ENCODE measurements at places on chromosomes 7 and 10.

DNA sequence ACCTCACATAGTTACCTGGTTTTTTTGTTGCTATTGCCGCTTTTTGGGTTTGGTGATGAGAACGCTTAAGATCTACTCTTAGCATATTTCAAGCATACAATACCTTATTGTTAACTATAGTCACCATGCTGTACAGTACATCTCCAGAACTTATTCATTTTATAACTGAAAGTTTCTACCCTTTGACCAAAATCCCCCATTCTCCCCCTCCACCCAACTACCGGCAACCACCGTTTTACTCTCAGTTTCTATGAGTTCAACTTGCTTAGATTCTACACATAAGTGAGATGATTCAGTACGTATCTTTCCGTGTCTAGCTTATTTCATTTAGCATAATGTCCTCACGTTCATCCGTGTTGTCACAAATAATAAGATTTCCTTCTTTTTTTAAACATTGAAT is 86.7 kb upstream of the IL6 start:
- no peak for DNase-seq

GRCh38 chr7:47538846-47539311 is 43.0 kb downstream of the TNS3 start:
- no peak for DNase-seq

GRCh38 chr10:52451817-52452216 is 137.7 kb downstream of the DKK1 start:
- no peak for DNase-seq

GRCh38 chr7:114936471-114936870 is 14.6 kb downstream of the MDFIC start:
- DNase-seq, result no peak

- no peak for DNase-seq
Observed at GRCh38 chr10:9823268-9823930, 1194.3 kb upstream of the CELF2 start.

DNA sequence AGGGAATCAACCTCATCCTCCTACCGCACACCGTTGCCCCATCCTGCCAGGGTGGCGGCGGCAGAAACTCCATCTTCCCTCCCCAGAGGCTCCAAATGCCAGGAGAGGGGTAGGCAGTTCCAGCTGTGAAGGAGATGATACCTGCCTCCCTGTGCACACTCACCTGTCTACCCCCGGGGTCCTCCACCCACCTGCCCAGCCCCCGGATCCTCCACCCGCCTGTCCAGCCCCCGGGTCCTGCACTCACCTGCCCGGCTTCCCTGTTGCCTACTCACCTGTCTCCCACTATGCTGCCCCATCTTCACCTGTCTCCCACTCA is 13.4 kb upstream of the DNAAF5 start:
- no peak for DNase-seq

DNA sequence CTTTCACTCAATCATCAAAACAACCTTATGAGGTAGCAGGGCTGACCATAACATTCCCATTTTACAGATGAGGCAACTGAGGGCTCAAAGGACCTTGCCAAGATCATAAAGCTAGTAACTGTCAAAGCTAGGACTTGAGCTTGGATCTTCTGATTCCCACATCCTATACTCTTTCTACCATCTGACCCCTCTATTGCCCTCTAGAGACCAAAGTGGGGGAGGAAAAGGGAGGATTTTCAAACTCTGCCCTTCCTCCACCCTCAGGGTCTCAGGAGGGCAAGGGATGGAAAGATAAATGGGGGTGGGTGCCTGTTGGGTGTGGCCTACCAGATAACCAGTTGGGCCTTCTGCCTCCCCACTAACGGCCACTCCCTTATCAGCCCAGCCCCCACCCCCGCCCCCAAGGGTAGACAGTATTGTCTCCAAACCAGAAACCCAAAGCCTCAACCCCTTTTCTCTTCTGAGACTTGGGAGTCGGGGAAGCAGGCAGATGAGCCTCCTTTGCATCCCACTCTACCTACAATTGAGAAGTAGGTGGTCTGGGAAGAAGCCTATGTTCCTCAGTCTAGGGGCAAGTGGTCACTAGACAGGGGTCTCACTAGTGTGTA is 7.9 kb downstream of the LDB1 start:
- no peak for DNase-seq

DNA sequence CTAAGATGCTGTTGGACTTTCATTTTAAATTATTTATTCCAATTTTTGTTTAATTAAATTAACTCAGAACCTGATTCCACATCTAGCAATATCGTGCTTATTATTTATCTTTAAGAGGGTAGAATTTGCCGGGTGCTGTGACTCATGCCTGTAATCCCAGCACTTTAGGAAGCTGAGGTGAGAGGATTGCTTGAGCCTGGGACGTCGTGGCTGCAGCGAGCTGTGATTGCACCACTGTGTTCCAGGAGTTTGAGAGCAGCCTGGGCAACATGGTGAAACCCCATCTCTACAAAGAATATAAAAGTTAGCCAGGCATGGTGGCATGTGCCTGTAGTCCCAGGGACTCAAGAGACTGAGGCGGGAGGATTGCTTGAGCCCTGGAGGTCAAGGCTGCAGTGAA is 47.8 kb downstream of the ZFAND4 start:
- no peak for DNase-seq

- DNase-seq, result no peak
Observed at GRCh38 chr10:120998251-120998650, 147.1 kb downstream of the WDR11 start.

DNA sequence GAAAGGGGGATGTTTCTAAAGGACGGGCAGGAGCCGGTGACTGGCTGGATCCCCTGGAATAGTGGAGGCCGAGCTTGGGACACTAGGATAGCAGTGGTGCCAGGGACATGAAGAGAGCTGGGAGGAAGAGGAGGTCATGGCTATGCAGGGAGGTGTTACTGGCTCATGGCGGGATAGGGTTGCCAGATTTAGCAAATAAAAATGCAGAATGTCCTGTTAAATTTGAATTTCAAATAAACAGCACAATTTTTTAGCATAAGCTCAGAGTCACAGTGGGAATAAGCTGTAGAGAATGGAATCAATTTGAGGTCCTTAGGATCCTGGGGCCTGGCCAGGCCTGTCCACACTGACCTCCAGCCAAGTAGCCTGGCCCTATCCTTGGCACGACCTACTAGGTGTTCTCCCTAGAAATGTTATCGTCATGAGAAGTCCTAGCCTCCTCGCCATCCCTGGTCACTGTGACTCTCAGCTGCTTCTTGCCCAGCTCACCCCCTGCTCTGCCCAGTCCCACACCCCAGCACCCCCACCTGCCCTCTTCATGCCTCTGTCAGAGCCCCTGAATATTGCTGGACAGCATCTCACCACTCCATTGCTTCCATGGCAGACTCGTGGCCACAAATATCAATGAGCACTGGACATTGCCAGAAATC is 7.6 kb upstream of the KCP start:
- DNase-seq, result no peak

- no peak for DNase-seq
Observed at GRCh38 chr10:113167702-113168101, 217.7 kb downstream of the TCF7L2 start.

DNA sequence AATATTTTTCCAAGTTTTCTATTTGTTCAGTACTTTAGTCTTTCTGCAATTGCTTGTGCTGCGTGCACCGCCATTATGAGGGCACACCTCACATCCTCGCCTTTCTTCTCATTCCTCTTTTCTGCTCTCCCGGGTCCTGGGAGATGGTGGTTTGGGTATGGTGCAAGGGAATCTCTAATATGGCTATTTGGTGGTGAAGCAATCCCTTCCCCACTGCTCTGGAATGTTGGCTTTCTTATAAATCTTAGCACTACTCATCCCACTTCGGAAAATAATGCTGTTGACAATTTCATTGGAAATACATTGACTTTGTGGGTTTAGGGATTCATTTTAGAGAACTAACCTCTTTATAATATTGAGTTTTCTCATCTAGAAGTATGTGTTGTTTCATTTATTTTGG is 1.9 kb upstream of the GCK start:
- DNase-seq, result no peak

- DNase-seq, result no peak
Observed at GRCh38 chr10:102280397-102281101, 35.2 kb downstream of the GBF1 start.

DNA sequence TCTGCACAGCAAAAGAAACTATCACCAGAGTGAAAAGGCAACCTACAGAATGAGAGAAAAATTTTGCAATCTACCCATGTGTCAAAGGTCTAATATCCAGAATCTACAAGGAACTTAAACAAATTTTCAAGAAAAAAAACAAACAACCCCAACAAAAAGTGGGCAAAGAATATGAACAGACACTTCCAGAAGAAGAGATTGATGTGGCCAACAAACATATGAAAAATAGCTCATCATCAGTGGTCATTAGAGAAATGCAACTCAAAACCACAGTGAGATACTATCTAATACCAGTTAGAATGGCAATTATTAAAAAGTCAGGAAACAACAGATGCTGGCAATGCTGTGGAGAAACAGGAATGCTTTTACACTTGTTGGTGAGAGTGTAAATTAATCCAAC is 7.1 kb upstream of the MKLN1 start:
- no peak for DNase-seq

GRCh38 chr7:137656850-137657232 is 189.9 kb downstream of the DGKI start:
- no peak for DNase-seq

DNA sequence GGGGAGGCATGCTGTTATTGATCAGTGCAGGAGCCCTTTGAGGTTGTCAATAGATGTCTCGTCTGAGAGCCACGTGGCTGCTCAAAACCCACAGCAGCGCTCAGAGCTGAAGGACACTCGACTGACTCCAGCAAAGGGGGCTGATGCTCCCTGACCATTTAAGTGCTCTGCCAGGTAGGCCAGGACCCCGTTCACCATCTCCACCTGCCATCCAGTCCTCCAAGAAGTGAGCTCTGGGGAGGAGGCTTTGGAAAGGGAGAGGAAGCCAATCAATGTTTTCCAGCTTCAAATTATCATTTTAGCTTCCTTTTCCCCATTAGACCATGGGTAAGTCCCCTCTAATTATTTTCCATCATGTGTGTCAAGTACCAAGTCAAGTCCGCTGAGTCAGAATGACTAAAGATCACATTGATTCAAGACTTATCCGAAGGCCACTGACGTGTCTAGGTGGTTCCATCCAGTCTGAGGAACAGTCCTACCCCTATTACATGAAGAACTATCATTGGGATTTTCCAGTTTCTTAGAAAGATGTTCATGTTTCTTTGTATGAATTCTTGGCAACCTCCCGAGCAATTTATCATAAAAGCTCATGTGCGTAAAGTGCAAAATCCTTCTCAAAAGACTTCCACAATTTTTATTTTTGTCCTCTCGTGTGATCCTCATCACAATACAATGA is 302.6 kb upstream of the LYZL1 start:
- no peak for DNase-seq

DNA sequence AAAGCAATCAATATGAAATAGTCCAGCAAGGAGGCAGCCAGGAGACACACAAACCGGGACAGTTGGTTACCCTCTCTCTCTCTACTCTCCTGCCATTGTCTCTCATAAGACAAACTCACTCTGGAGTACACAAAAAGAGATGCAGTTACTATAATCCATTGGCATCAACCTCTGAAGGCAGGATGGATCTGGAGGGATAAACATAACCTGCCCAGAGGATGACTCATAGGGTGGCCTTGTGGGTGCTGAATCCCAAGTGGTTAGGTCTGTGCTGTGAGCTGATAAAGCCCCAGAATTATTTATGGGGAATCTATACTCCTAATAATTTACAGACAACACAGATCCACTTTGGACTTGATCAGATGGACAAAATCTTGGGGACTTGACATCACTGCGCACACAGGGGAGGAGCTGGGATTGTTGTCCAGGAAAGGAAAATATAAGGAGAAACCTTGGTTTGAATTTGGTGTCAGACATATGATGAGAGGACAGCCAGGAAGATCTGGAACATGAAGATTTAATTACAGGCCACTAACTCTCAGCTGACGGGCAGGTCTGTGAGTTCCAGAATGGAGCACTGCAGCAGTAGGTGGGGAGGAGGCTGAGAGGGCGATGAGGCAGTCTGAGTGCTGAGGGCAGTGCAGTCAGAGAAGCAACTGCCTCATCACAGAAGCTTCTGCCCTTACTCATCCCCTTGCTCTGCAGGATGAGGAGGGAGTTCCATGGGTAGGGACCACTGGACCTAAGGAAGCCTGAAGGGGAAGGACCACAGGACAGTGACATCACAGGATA is 113.9 kb upstream of the PRSS58 start:
- DNase-seq, result no peak

DNA sequence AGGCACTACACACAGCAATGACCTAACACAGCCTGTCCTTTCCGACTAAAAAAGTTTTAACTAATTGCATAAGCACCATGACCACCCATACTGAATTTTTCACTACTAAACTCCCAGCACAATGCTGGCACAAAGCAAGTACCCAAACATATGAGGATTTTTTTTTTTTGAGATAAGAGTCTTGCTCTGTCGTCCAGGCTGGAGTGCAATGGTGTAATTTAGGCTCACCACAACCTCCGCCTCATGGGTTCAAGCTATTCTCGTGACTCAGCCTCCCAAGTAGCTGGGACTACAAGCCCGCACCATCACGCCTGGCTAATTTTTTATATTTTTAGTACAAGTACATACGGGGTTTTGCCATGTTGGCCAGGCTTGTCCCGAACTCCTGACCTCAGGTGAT is 5.1 kb downstream of the UBE2H start:
- no peak for DNase-seq

DNA sequence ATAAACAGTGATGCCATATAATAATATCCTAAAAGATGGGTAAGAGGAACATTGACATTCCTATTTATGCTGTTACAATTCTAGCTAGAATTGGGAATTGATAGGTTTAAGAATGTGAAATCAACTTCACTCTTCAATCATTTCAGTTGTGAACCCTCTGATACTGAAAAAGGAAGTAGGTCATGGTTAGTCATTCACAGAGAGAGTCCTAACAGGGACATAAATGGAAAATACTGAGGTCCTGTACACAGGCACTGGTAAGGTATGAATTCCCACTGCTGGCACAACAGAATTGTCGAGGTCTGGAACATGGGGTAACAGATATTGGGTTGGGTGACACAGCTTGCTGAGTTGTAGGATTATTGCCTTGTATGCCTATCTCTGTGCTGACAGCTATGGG is 289.4 kb upstream of the LRRN3 start:
- no peak for DNase-seq

DNA sequence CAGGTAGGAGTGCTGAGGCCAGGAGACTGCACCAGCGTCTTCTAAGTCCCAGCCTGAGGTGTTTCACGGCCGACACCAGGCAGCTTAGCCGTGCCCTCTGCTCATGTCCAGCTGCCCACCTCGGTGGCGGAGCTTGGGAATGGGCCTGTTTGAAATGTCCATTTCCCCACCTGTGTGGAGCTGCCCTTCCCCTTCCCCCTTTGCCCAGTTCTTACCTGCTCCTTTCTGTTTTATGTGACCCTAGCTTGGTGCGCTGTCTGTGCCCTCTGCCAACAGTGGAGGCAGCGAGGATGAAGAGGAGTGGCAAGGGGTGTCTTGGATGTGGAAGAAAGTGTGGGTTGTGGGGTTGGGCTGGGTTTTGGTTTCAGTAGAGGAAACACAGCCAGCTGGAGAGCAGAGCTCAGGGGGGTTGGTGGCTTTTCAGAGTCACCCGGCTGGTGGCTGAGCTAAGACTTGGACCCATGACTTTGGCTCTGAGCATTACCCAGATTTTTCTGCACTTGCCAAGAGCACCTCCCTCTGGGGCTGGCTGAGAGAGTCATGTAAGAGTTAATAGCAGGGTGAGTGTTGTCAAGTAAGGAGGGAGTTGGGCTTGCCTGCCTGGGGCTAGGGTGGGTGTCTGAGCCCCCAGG is 37.4 kb downstream of the GBX1 start:
- DNase-seq, result no peak

Measured in activated CD8-positive, alpha-beta memory T cell treated with anti-CD3 and anti-CD28 coated beads, Interleukin-2, amount 50 U/mL, for 4 hours (primary cell).